GM04503 (cell line): ENCODE measurements at places on chromosomes 4 and X.

- DNase-seq = no peak
These were observed 38.9 kb downstream of the TRIML1 start for GRCh38 chr4:188177997-188178675.

- no peak for DNase-seq
These were observed 163.6 kb upstream of the ANK2 start for GRCh38 chr4:112885897-112886296.

DNA sequence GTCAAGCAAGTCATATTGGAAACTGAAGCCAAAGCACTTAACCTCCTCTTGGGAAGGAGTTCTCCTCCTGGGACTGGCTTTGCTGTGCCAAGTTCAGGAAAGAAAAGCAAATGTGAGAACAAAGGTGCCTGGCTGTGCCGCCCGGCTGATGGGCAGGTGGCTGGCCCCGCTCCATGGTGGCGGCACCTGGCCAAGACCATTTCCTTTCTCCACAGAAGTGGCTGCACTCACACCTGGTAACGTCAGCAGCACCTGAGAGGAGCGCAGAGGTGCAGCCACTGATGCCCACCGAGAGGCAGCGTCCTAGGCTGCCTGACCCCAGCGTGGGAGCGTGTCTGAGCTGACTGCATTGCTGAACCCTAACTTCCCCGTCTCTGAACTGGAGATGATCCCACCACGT, 54.3 kb downstream of the DCTD start:
- DNase-seq = no peak

GRCh38 chrX:12496343-12496742, 294.9 kb upstream of the PRPS2 start:
- no peak for DNase-seq

GRCh38 chr4:68278029-68278428, 32.5 kb upstream of the TMPRSS11B start:
- no peak for DNase-seq

DNA sequence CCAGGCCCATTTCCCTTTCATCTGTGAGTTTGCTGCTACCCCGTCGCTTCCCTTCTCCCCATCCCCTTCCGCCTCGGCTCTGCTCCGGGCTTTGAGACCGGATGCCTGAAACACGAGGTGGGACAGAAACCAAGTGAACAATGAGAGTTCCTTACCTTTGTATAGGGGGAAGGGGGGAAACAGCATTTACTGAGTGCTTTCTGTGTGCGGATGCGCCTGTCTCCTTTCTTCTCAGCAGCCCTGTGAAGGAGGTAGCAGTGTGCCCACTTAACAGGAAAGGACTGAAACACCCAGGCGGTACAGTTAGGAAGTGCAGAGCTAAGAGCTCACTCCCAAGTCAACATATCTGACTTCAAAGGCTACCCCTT, 43.2 kb upstream of the TMSB15B start:
- DNase-seq = peak; percentile 2

- no peak for DNase-seq
These were observed 9.1 kb downstream of the ARHGAP36 start for GRCh38 chrX:131067216-131067615.

DNA sequence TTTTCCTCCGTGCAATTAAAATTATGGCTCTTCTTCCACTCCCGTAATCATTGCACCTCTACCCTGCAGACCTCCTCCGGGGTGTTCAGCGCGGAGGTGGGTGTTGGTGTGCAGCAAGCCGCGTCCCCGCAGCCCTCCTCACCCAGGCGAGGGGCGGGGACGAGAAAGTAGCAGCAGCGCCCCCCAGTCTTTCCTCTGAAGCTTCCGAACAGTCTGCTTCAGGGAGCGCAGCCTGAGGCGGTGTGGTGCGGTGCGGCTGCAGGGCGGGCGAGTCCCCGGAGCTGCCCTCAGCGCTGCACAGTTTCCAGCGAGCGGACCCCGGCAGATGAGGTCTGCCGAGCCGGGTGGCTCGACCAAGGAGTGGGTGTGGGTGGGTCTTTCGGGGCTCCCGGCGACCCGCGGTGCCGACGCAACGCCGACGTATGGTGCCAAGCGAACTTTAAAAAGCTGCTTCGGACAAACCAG, at the start of gene FRAS1:
FRAS1 (plus strand) TSS at position 189 of the 465 bp plus-strand sequence. CDS start 687 bp downstream, outside the sequence.
- DNase-seq = no peak

GRCh38 chr4:6548201-6548881, 26.6 kb upstream of the MAN2B2 start:
- no peak for DNase-seq

- no peak for DNase-seq
These were observed 1105.1 kb downstream of the STPG2 start for GRCh38 chr4:97038146-97038516.

GRCh38 chr4:85534120-85534519, 59.2 kb downstream of the ARHGAP24 start:
- no peak for DNase-seq

DNA sequence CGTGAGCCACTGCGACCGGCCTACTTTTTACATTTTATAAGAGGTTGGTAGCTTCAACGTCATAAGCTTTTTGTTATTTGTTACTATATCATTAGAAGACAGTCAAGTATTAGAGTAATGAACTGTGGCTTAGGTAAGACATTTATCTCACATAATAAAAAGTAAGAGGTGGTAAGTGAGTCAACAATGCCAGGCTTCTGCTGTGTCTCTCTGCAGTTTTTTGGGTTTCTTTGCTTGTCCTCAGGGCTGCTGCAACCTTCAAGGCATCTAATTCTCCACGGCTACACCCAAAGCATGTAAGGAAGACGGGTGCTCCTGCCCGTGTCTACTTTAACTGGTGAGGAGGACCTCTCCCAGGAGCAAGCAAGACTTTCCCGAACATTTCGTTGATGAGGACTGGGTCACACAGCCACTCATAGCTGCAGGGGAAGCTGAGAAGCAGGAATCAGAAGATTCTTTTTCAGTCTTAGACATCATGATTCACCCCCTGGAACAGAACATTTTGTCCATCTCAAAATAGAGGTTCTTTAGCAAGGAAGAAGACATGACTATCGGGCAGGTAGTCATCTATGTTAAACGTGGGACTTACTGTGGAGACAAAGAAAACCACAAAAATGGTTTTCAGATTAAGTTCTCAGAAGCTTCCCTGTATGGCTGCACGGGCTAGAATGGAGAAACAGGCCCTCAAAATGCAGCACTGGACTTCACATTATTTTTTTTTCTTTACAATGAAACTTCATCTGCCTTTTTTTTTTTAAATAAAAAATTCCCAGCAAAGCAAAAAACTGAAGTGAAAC, 13.0 kb upstream of the RHOH start:
- DNase-seq = no peak

GRCh38 chrX:23993012-23993633, 33.9 kb downstream of the KLHL15 start:
- no peak for DNase-seq

- DNase-seq = no peak
These were observed 1.6 kb downstream of the MEPE start for GRCh38 chr4:87834401-87834800.

GRCh38 chrX:131778269-131779218, 234.7 kb downstream of the OR13H1 start:
- no peak for DNase-seq

DNA sequence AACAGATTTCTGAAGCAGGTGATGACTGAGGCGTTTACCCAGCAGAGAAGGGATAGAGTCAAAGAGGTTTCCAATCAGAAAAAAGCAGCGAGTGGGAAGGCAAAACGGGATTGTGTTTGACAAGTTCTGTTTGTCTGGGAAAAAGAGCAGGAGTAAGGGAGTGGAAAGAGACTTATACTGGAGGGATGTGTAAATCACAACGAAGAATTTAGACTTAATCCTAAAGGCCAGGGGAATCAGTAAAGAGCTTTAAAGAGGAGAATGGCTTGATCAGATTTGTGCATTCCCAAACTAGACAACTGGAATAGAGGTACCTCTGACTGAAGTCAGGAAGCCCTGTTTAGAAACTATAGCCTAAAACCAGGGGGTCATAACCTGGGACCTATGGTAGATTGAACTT, 31.5 kb upstream of the LRBA start:
- no peak for DNase-seq

DNA sequence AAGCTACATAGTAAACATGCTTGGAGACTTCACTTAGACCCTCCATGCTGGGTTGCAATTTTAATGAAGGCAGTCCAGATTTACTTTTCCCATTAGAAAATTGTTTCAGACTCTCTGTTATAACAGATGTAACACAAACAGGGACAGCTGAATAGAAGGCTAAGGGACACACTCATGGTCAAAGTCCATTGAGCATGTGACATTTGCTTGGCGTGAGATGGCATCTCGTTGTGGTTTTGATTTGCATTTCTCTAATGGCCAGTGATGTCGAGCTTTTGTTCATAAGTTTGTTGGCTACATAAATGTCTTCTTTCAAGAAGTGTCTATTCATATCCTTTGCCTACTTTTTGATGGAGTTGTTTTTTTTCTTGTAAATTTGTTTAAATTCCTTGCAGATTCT, 358.2 kb upstream of the CLNK start:
- no peak for DNase-seq

GRCh38 chr4:56879996-56880395, 27.7 kb upstream of the REST start:
- no peak for DNase-seq
